Fibroblast of skin of left biceps (primary cell): ENCODE measurements at places on chromosomes 7 and 10.

GRCh38 chr10:128062881-128063563, 63.2 kb downstream of the MKI67 start:
- no peak for DNase-seq

GRCh38 chr10:58152673-58153263, 114.9 kb downstream of the IPMK start:
- no peak for DNase-seq

- DNase-seq: no peak
These were observed 2.1 kb upstream of the LRMDA start for GRCh38 chr10:75429159-75429827.

DNA sequence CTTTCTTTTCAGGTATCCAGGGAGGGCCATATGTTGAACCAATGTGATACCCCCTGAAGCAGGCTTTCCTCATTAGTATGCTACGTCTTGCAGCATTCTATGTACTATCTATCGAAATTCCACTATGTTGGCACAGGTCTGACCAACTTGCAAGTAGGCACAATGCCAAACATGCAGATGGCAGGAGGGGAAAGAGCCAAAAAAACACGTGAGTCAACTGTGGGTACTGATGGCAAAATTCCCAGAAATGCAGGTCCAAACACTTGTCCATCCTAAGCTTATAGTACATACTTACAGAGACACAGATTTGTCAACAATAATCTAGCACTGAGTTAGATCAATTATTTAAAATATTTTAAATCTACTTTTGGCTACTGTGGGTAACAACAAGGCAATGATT, 394.9 kb downstream of the DGKB start:
- DNase-seq: no peak

- no peak for DNase-seq
These were observed 6.3 kb upstream of the C10orf95 start for GRCh38 chr10:102457591-102458150.

- no peak for DNase-seq
These were observed 30.6 kb downstream of the CISD1 start for GRCh38 chr10:58299580-58299979.

GRCh38 chr7:129769400-129769774, 157.9 kb downstream of the NRF1 start:
- DNase-seq: no peak

DNA sequence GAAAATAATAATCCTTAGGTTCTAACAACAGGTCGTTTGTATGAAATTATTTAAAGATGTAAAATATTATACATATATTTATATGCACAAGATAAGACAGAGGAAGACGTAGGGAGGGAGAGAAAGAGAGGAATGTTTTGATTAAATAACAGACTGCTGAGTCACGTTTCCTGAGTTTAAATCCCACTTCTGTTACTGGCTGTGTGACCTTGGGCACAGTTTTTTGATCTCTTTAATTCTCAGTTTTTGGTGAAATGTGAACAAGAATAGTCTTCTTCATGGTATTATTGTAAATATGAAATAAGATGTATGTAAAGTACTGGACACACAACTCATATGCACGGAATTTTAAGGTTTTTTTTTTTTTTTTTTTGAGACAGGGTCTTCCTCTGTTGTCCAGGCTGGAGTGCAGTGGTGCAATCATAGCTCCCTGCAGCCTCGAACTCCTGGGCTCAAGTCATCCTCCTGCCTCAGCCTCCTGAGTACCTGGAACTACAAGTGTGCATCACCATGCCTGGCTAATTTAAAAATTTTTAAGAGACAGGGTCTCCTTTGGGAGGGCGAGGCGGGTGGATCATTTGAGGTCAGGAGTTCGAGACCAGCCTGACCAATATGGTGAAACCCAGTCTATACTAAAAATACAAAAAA, 42.6 kb downstream of the BAMBI start:
- no peak for DNase-seq

DNA sequence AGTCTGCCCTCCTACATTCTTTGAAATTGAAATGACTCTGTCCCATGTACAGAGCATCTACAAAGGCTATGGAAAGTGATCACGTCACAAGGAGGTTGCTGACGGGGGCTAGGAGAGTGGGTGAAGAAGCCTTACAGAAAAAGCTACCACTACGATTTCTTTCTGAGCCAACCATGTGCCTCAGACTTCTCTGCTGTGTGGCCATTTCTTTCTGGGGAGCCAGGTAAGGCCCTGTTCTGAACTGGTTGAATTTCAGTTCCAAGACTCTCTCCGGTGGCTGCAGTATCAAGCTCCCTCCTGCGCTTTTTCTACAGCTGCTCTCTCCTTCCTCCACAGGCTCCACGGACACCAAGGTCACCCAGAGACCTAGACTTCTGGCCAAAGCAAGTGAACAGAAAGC, 112.5 kb upstream of the PRSS1 start:
- no peak for DNase-seq

DNA sequence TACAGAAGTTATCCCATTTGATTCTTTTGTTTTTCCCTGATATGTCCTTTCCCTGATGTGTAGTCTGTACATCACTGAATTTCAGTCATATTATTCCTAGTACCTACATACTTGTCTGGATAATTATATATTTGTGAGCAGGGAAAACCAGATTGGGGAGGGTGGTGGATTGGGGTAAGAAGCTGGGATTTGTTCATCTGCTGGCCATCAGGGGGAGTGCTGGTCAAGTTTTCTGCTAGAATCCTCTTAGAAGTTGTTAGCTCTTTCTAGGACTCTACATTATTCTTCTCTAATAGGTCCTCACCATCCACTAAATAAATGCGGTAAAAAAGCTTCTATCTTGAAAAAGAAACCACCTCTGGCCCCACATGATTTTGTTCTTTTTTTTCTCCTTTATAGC, 232.7 kb upstream of the TAC1 start:
- no peak for DNase-seq
